ENCODE measurements at places on chromosomes 7 and 10. TPM values are rescaled to one million over a fixed set of nuclear protein-coding genes. Genes with fewer than 3 reads are reported as not detected.

- peak; percentile 88 for DNase-seq
These were observed 31.7 kb downstream of the GALNTL5 start for GRCh38 chr7:151987748-151988529.

DNA sequence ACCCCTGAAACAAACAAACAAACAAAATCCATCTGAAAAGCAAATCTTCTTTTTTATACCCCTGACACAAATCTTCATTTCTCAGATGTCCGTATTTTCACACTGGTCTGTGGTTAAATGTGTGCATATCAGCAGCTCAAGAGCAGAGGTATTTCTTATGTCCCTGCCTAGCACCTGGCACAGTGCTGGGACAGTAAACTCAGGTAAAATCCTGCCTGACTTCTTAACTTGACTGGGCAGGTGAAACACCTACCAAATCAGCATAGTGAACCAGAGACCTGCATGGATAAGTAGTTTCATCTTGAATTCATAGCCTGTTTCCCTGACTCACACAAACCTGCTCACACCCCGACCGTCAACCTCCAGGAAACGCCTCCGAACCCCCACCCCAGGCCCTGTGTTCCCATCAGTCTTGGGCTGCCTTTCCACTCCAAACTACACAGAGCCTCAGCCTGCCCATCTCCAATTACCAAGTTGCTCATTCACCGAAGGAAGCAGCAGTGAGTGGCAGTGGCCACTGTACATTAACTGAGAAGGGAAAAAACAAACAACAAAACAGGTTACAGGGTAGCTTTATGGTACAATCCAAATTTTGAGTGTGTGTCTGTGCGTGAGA lies 109.9 kb downstream of the HECTD2 start:
- DNase-seq = peak; percentile 5

- DNase-seq = no peak
These were observed 225.4 kb downstream of the BMPER start for GRCh38 chr7:34130558-34131295.

DNA sequence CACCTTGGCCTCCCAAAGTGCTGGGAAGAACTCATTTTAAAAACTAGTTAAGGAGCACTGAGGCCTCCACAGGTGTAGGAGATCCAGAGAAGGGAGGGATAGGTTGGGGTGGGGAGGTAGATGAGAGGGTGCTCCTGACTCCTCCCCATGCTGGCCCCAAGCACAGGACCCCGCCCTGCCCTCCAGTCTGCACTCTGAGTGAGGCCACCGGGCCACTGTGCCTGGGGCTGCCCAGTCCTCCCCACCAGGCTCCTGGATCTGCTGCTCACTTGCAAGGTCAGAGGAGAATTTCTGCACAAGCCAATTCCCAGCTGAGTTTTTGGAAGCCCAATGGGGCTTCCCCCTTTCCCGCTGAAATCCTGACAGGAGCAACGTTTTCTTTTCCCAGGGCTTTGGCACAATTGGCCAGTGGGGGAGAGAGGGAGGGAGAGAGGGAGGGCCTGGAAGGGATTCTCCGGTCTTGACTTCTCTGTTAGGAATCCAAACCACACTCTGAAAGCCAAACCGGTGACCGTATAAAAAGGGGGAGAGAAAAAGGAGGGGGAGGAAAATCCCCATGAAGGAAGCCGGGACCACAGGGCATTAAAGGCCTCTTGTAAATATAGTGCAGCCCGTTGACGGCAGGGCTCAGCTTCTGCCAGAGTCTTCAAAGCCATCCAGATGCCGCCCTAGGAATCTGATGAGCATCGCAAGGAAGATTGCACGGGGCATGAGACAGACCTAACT lies 116.2 kb downstream of the SH3PXD2A start:
- peak; percentile 92 for DNase-seq

DNA sequence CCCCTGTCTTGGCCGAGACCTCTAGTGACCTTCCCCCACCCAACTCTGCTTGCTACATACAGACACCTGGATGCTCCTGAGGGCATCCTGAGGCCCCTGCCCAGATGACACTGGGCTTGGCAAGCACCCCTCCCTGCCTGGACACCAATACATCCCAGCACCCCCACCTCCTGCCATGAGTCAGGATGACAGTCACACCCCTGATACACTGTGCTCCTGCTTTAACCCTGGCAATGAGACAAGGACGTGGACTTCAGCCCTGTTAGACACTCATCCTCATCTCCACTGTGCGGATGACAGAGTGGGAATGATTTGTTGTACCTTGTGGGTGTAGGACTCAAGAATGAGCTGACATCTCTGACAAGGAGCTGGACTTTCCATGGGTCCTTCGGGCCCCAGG lies 186.3 kb upstream of the ADCY1 start:
- DNase-seq = no peak

- DNase-seq = peak; percentile 62
These were observed 163.1 kb upstream of the NPVF start for GRCh38 chr7:25391295-25391861.

GRCh38 chr7:13099154-13099795 lies 411.8 kb downstream of the ARL4A start:
- DNase-seq = no peak

DNA sequence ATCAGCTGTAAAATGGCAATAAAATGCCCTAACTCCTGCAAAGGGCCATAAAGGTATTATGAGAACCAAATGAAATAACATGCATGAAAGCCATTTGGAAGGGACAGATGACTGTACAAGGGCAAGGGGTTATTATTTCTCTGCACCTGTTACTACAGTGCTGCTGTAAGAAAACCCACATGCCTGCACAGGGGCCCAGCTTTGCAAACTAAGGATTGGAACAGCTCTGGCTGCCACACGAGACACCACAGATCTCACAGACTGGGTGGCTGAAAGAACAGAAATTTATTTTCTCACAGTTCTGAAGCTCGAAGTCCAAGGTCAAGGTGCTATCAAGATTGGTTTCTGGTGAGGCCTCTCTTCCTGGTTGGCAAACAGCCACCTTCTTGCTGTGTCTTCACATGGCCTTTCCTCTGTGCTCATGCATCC lies 409.0 kb upstream of the NRP1 start:
- DNase-seq = no peak

DNA sequence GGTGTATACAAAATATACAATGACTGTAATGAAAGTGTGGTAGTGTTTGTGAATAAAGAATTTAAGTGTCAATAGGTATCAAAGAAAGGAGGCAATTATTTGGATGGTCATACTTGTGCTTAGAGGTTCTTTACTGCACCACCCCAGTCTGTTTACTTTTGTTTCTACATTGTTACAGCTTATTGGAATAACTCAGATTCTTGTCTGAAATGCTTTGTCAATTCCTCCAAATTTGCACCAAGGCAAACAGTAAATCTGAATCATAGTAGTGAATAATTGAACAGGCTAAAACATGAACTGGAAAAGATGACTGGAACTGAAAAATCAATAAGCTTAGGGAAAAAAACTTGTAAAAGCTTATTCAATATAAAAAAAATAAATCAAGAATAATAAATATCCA lies 319.2 kb downstream of the EXOC4 start:
- no peak for DNase-seq

DNA sequence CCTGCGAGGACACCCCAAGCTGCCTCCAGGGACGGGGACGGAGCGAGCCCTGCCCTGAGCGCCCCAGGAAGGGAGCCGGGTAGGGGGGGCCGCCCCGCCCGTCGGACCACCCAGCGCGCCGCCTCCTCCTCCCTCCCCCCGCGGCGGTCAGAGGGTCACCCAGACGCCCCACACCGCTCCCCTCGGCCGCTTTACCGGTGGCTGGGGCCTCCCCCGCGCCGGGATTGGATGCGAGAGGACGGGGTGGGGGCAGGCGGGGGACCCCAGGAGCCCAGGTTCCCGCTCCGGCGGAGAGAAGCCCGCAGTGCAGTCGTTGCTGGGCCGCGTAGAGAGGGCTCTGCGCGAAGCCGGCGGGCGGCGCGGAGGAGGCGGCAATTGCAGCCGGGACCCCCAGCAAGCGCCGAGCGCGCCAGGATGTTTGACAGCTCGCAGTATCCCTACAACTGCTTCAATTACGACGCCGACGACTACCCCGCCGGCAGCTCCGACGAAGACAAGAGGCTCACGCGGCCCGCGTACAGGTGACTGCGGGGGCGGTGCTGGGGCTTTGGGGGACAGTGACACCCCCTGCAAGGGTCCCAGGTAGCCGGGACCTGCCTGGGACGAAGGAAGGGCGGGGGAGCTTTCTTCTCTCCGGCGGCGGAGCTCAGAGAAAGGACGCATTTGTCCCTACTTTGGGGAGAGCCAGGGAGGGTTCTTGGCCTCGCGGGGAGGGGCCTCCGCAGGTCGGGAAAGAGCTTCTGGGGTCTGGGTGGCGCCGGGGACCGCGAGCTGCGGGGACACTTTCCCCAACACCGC lies at the start of gene FOXL3:
Gene FOXL3 (plus strand): TSS at position 415 of the 798 bp plus-strand sequence. CDS start 0 bp downstream, at position 415.
- DNase-seq = no peak

GRCh38 chr10:93916257-93917063 lies 22.7 kb downstream of the SLC35G1 start:
- peak; percentile 65 for DNase-seq

DNA sequence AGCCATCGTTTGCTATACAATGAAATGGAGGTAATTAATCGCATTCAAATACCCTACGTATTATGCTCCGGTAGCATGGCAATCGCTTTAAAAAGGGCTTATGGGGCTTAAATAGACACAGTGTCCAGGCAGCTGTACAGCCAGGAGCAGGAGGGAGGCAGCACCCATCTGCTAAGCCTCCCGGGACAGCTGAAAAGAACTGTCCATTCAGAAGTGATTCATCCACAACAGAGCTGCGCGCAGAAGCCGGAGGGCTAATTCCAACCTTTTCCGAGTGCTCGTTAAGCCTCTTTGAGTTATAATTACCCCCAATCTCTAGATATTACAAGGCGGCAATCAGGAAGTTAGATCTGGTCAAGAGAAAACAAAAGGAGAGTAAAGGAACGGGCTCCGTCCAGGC lies 58.3 kb downstream of the DPYSL4 start:
- no peak for DNase-seq

DNA sequence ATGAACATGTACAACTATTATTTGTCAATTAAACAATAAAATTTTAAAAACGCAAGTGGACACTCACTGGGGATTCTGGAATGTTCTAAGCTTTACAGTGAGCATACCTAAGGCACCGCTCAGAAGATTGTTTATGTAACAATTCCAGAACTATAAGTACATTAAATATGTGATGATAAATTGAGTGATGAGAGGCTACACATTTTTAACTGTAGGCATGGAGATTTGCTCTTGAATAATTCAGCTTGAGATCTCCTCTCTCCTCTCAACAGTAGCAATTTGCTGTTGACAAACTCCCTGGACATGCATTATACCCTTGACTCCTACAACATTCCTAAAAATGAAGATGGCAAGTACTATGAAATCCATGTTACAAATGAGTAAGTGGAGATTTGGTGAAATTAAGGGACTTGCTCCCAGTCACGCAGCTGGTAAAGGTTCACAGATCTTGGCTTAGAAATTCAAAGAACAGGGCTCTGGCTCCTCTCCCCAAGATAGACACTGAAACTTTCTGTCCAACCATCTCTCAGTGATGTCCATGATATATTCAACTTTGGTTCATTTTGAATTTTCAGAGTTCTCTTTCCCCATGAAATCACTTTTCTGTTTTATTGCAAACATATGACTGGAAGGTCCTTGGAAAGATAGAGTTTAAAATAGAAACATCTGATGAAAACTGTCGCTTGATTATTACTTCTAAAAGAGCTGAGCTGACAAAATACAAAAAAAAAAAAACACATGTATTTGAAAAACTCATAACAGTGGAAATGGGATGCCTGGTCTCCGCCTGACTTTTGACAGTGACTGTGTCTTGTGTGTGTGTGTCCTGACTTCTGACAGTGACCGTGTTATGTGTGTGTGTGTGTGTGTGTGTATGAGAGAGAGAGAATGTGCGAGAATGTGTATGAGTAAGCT lies 488.3 kb downstream of the TNS3 start:
- DNase-seq = no peak

DNA sequence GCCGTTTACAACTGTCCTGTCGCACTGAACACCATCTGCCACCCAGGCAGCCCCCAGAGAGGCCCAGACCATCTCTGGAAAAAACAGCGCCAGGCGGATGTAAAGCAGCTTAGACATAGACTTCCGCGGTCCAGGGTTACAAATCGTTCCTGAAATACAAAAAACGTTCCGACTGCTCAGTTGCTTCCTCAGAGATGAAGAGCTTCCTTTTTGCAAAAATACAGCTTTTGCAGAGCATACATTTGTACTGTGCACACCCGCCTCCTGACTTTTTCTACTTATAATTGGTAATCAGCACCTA lies 11.4 kb downstream of the DAGLB start:
- no peak for DNase-seq

The GPR15LG gene
- polyA plus RNA-seq = not detected

The CLEC5A gene
- polyA plus RNA-seq = not detected

The AKR1D1 gene
- polyA plus RNA-seq = 0.18 TPM

The CCDC3 gene
- polyA plus RNA-seq = 6.7 TPM

The ARMH3 gene
- polyA plus RNA-seq = 11.8 TPM

The CYP3A4 gene
- polyA plus RNA-seq = not detected
